ENCODE measurements at places on chromosomes 2 and 18.

DNA sequence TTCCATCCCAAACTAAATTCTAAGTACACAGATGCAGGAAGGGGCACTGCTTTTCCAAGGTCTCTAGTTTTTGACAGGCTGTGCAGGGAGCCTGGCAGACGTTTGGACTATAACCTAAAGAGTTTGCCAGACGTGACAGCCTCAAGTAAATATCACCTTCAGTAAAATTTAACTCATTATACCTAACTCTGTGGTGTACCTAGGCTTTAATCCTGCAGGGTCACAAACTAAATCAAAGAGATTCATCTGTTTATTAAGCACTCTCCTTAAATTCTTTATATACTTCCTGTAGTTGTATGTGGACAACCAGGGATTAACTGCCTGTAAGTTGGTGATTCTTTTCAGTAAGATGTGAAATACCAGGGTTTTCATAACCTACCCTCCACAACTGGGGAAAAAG, 92.9 kb downstream of the ACVR1 start:
- no peak for DNase-seq

- no peak for DNase-seq
Measured at GRCh38 chr2:3871002-3871401, 167.6 kb downstream of the DCDC2C start.

GRCh38 chr2:207264310-207264709, 98.6 kb upstream of the KLF7 start:
- DNase-seq: no peak

DNA sequence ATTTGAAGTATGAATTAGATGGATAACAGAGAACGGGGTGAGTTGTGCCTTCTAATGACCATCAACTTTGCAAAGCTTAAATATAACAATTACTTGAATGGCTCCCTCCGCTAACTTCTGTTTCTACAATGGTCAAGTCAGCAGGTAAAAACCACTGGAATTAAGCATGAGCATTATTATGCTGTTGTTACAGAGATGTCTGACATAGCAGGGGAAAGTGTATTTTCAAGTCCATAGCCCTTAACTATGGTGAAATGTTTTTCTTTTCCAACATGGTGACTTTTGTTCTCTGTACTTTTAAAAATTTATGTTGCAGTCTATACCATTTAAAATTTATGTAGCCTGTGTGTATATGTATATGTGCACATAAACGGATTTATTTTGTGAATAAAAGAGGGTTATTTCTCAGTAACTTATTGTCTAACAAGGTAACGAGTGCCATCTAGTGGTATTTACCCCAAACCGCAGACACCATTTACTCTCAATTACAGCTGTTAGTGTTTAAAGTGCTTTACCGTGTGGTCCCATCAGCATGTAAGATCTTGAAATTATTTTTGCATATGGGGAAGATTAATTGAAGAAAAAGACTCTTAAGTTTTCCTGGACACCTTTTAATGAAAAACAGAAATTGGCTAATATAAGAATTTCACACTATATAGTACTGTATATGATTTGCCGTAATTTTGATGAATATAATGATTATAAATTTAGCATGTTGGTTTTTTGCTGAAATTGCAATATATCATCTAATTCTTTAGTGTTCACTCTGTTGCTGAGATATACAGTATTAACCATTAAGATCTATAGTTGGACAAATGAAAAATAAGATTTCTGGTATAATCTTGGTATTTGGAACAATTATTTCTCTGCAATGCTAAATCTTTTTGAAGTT, 78.2 kb downstream of the UBE2E3 start:
- no peak for DNase-seq

- no peak for DNase-seq
Measured at GRCh38 chr18:55001394-55002024, 42.2 kb upstream of the CCDC68 start.

- no peak for DNase-seq
Measured at GRCh38 chr18:53375621-53376020, 848.8 kb downstream of the MBD2 start.

DNA sequence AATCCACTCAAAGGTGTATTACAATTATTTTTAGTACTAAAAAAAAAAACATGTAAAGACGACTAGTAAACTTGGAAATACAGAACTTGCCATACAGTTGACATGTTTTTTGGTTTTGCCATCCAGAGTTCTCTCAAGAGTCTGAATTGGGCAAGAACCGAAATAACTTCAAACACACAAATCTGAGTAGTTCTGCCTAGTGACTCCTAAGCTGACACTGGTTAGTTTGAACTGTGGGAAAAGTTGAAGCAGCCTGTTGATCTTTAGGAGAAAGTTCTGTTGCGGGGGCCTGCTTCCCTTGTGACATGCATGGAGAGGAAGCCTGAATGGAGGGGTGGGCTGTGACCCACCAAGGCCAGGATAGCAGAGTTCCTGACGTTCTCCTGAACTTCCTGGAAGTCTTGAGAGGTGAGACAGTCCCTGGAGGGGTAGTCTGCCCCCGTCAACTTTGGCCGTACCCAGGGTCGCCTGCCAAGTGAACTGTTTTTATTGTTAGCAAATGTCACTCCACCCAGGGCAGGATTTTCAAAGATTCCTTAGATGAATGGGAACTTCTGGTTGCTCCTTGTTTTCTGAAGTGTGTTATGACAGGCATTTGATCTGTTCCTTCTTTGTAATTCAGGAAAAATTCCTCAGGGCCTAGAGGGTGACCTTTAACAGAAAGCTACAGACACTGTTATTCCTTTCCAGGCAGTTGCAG, 85.6 kb upstream of the SPTBN1 start:
- DNase-seq: no peak

DNA sequence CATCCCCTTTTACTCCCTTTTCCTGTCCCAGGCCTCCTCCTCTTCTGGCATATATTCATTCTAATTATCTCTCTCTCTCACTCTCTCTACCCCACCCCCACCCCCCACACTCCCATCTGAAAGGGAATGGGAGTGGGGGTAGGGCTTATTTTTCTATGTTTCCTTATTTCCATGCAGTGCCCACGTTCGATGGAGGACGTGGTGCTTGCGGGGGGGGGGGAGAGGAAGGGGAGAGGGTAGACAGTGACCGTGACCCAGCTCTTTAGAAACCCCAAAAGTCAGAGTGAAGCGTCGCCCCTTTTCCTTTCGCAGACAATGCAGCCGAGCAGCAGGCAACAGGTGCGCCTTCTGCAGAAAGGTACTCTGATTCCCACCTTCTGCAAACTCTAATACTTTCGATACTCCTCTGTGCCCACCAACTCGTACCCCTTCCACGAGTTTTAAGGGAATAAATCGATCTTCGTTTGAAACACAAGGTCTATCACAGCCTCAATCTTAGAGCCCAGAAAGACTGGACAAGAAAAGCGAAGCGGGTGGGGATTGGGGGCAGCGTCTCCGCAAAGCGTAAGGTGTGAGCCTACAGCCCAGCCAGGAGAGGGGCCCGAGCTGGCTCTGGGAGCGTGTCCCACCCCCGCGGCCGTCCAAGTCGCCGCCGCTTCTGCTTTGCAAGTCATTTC, 891 bp upstream of the NR4A2 start:
- no peak for DNase-seq

DNA sequence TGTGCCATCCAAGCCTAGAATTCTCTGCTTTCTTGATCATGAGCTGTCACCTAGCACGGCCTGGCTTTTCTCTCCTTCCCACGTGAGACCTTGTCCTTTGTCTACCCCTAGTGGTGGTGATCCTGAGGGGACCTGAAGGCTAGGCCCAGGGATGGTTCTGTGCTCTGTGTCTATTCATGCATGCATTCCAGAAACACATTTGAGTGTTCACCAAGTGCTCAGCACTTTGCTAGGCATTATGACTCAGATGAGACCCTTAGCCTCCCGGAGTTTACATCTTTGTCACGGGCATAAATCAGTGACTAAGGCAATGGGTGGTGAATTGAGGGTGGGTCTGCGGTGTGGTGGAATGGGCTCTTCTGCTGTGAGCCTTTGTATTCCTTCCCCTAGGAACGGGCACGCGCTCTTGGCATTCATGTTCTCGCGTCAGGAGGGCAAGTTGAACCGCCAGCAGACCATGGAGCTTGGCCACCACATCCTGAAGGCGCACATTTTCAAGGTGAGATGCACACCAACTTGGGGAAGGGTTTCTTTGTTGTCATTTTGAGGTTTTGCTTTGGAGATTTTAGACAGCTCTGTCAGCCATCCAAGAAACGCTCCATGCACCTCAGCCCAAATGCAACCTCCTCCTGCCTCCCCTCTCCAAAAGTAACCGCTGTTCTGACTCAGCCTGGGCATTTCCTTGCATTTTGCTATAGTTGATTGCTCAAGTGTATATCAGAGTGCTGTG, 100.9 kb downstream of the WDSUB1 start:
- no peak for DNase-seq

GRCh38 chr2:175418224-175418835, 236.8 kb upstream of the ATP5MC3 start:
- DNase-seq: no peak

- DNase-seq: no peak
Measured at GRCh38 chr18:70503060-70503459, 214.2 kb downstream of the SOCS6 start.

DNA sequence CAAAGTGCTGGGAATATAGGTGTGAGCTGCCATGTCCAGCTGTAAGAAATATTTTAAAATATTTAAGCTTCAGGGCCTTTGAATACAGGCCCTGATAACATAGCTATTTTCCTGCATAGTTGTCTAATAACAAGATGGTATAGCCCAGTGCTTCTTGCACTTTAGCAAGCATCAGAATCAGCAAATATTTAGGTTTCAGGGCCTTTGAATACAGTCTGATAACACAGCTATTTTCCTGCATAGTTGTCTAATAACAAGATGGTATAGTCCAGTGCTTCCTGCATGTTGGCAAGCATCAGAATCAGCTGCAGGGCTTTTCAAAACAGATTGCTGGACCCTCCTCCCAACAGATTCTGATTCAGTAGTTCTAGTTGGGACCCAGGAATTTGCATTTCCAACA, 5.6 kb downstream of the GEMIN6 start:
- DNase-seq: no peak

GRCh38 chr2:75047189-75047991, 88.9 kb downstream of the POLE4 start:
- DNase-seq: no peak

- no peak for DNase-seq
Measured at GRCh38 chr2:240557808-240558207, at the start of gene ANKMY1. Gene ANKMY1 (minus strand): TSS chr2:240557988. CDS start chr2:240557335, 653 bp downstream.

- no peak for DNase-seq
Measured at GRCh38 chr18:22169889-22170420, 566 bp downstream of the GATA6 start.

GRCh38 chr2:85772019-85772745, 18.4 kb downstream of the ATOH8 start:
- DNase-seq: no peak

- no peak for DNase-seq
Measured at GRCh38 chr2:229378386-229378785, 107.3 kb upstream of the PID1 start.

- no peak for DNase-seq
Measured at GRCh38 chr2:240335061-240335460, 100.4 kb upstream of the GPC1 start.

DNA sequence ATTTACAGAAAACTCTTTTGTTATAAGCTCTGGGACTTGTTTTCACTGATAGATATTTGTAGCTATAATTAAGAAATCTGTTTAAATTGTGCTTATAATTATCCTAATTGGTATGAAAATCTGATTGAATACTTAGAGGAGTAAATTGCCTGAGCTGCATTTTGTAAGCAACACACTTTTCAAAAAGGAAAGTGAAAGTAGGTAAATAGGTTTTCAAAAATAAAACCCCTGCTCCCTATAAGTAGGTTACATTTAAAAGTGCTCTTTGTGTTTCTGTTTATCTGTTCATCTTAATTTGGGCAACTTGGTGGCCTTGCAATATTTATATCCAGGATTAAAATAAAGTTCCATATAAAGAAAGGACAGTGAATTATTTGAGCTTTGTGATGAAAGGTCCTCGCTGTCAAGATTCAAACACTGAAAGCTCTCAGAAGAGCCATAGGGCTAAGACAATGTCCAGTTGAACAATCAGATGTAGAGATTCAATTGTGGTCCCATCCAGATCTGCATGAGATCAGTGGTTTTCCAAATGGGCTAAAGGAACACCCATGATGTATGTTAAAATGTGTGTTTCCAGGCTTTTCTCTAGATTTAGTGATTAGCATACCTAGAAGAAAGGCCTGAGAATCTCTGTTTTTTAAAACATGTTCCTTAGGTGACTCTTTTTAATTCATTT, 371.6 kb downstream of the RPRM start:
- DNase-seq: no peak

- no peak for DNase-seq
Measured at GRCh38 chr18:74412116-74412880, 44.8 kb downstream of the DIPK1C start.

GRCh38 chr2:8448824-8449556, 232.9 kb upstream of the ID2 start:
- no peak for DNase-seq

DNA sequence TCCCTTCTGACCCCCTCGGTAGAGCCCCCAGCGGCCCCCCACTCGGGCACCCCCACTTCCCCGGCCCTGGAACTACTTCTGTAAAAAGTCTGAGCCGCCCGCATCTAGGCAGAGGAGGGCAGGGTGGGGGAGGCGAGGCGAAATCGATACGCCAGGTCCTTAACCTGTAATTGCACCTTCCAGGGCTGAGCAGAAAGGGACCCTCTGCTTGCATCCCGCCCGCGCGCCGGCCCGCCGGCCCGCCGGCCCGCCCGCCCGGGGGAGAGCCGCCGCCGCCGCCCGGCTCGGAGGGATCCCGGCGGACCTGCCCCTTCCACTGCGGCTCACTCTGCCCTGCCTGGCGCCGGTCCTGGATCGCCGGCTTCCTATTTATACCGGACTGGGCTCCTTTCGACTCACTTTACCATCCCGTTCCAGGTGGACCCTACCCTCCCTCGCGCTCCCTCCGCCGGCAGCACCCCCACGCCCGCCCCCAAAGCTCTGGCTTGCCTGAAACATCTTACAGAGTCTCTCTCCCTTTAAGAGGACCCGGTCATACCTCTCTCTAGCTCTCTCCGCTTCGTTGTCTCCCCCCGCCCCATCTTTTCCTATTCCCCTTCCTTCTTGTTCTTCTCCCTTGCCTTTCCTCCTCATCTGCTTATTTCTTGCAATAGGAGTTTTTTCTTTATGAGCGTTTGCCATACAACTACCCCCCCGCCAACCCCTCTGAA, 797 bp downstream of the KLHL14 start:
- no peak for DNase-seq

DNA sequence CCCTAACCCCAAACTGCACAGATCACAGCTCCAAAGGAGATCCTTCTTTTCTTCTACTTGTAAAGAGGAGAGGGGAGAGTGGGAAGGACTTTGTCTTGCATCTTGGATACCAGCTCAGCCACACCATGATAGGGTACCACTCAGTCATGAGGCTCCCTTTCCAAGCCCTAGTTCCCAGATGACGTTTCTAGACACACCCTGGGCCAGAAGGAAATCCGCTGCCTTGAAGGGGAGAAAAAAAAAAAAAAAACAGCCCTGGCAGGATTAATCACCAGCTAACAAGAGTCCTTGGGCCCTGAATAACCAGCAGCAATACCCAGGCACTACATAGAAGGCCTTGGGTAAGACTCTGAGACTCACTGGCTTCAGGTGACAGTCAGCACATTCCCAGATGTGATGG, 36.9 kb downstream of the ST8SIA3 start:
- DNase-seq: no peak

- DNase-seq: peak; percentile 52
Measured at GRCh38 chr2:10331027-10331701, 28.5 kb downstream of the HPCAL1 start.

- no peak for DNase-seq
Measured at GRCh38 chr2:182611009-182611408, 105.0 kb upstream of the DNAJC10 start.
